Frontal cortex (tissue), 4 donors: ENCODE measurements at places on chromosomes 1 and 21. TPM values are rescaled to one million over a fixed set of nuclear protein-coding genes. Genes with fewer than 3 reads are reported as not detected.

DNA sequence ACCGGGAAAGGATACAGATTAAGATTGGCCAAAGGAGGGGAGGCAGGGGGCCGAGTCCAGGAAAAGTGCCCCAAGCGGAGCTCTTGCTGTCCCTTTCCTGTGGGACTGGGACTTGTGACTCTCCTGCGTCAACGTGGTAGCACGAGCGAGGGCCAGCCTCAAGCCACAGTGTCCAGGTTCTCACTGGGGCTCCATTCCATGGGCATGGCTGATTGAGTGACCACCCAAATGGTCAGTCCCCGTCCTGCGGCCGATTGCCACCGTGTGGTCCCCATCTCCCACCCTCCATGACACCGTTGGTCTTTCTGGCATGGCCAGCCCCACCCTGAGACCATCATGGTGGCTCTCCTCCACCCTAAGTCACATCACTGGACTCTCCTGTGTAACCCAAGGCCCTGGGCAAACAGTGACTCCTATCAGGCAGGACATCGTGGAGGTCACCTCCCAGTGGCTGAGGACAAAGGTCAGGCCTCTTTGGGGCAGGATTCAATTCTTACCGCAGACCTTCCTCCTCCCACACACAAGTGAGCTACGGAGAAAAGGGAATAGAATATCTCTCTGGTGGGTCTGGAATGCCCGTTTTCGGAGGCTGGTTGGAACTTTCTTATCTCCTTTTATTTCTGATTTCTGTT is 8.9 kb upstream of the C1orf174 start:
- no peak for DNase-seq

DNA sequence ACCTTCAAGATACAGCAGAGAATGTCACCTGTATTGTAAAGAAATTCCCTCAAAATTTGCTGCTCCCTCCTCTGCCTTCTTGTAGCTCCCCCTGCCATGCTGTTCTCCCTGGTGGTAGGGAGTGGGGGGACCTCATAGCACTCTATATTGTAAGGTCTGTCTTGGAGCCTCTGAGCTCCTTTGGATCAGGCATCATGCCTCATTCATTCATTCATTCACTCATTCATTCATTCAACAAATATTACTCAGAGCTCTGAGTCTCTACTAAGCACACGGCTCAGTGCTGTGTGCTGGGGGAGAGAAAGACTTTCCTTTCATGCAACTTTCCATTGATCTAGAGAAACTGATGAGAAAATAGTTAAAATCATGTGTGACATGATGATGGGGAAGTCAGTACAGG is 27.1 kb upstream of the EPHB2 start:
- DNase-seq: no peak

- DNase-seq: no peak
These were observed 9.9 kb upstream of the MAPKAPK2 start for GRCh38 chr1:206674745-206675175.

GRCh38 chr1:41639332-41639936 is 155.0 kb upstream of the EDN2 start:
- DNase-seq: no peak

GRCh38 chr1:60898987-60899386 is 183.4 kb upstream of the NFIA start:
- DNase-seq: no peak

Gene CELA3B
- total RNA-seq: not detected

Gene SLC45A1
- total RNA-seq: 8.6 TPM
